HuH-7 (cell line): ENCODE measurements at places on chromosomes 5 and 9.

- DNase-seq = no peak
These were observed 31.1 kb downstream of the PTPA start for GRCh38 chr9:129142138-129142935.

DNA sequence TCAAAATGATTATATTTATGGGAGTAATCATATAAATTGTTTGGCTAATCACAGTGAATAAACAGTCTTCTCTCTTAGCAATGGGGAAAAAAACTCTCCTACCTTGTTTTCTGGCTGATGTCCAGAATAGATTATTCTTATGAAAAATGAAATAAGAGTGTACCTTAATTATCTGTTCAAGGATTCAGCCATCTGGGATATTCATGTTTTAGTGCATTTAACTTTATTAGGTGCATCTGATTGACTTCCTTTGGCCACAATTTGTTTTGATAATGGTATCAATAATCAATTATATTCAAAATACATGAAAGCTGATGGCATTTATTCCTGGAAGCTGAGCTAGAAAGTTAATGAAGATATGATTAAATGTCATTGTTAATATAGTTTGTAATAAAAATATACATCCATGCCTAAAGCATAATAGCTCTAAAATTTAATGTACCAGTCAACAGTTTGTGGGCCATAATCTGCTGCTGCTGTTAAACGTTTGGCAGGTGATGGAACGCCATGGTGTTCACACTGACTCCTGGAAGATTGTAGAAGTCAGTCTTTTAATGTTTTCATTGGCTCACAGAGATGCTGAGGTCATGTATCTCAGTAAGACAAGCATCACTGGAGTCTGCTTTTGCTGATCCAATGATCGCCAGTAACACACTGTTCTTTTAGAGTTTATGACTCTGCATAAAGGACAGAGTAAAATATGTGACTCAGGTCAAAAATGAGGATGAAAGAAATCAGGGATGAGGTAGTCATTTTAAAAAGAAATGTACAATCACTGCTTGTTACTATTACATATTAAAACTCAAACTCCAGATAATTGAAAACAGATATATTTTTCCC, 105.8 kb downstream of the ISL1 start:
- no peak for DNase-seq

DNA sequence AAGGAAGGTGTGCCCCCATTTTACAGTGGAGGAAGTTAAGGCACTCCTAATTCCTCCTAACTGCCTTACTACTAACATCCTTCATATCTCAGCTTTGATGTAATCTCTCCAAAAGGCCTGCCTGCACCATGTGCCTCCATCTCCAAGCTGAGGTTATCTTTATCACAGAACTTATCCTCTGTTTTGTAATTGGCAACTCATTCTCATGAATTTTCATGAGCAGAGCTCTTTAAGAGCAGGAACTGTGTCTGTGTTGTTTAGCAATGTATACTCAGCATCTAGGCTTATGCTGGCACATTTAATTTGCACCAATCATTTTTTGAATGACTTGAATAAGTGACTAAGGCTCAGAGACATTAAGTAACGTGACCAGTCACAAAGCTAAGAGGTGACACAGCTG, 147.9 kb upstream of the VLDLR start:
- no peak for DNase-seq

- no peak for DNase-seq
These were observed 62.7 kb downstream of the KCNT1 start for GRCh38 chr9:135764731-135765130.

GRCh38 chr5:108634010-108634616, 113.6 kb upstream of the FER start:
- no peak for DNase-seq
